ENCODE measurements at places on chromosomes 2 and 18.

GRCh38 chr2:17058772-17059402 lies 393.3 kb upstream of the CYRIA start:
- no peak for DNase-seq

DNA sequence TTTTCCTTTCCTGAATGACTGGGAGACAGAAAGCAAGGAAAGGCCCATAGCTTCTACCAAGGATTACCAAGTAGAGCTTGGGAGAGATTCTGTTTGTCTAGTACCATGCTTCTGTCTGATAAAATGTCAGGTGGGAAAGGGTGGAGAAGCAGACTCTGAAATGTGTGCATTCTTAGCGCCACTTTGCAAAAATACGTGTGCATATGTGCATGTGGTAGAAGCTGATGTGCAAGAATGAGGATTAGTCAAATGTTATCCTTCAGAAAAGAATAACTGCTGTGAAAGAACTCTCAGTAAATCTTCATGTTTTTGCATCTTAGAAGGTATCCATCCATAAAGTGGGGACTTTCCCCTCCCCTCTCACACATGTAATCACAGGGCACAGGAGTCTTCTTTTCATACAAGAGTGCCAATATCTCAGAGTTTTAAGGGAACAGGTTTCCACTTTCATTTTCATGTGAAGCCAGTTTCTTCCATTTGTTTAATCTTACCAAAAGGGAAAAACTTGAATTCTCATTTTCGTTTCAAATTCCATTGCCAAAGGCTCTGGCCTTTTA lies 15.4 kb upstream of the DGKD start:
- no peak for DNase-seq

GRCh38 chr18:43571078-43571689 lies 293.9 kb upstream of the SYT4 start:
- no peak for DNase-seq

DNA sequence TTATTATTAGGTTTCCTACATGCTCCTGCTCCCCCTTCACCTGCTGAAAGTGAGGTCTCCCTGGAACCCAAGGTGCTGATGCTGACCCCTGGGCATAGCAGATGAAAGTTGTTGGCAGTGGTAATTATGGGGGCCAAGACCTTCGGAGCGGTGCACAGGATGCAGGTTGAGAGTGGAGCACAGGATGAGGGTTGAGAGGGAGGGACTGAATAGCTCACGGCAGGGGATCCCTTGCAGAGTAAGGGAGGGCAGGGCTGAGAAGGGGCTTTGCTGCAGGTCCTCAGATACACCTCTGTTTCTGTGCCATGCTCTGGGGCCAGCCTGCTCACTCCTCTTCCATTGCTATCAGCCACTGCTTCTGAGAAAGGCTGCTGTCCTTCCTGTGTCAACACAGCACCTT lies 163.3 kb downstream of the FHOD3 start:
- DNase-seq = no peak

DNA sequence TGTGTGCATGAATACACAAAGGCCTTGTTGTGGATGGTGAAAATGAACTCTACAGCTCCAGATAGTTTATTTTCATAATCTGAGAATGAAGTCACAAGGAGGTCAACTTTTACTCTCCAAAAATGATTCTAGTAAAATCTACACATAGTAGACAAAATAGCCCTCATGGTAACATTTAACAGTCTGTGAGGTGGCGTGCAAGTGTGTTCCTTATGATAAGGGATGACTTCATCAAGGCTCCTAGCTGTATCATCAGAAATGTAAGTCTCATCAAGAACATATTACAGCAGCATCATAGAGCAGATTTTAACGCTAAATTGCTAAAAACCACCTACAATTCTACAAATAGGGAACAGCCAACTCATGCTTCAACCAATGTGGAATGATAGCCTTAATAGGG lies 72.3 kb upstream of the RIOK3 start:
- no peak for DNase-seq

GRCh38 chr18:61833978-61834377 lies 58.8 kb downstream of the RNF152 start:
- DNase-seq = no peak

DNA sequence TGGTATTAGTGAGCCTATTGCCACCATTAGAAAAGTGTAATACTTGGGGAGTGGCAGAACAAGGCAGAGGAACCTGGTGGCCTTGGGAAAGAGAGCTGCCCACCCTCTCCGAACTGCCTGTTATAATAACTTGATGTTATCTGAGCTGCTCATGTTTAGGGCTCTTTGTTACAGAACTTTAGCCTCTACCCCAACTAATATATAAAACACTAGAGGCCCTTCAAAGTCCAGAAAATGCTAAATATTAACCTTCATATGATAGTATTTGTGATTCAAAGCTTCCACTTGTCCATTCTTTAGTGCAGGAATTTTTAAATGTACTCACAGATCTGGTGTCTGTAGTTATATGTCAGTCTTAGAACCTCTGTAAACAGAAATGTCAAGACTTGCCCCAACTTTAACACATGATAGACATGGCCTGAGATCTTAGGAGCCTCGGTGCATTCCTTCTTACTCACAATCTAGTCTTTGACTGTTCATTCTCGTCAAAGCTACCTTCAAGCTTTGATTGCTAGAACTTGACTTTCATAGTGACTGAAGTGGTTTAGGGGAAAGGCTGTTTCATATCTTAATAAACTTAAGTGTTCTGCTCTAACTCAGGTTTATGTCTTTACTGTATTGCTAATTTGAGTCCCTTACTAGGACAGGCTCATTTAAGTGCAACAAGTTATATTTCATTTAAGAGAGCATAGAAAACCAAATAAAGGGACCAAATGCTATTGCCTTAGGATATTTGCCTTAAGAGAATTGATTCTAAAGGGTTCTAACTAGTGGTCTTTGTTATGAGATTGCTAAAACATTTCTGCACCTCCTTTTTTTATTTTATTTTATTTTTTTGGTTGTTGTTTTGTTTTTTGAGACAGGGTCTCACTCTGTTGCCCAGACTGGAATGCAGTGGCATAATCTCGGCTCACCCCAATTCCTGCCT lies 41.6 kb downstream of the DDX1 start:
- DNase-seq = no peak

GRCh38 chr2:135164431-135164830 lies 112.3 kb downstream of the RAB3GAP1 start:
- DNase-seq = no peak

- DNase-seq = peak; percentile 23
Observed at GRCh38 chr2:119760237-119760955, 674 bp downstream of the PTPN4 start.

GRCh38 chr18:57311472-57311871 lies 40.9 kb upstream of the ST8SIA3 start:
- no peak for DNase-seq

DNA sequence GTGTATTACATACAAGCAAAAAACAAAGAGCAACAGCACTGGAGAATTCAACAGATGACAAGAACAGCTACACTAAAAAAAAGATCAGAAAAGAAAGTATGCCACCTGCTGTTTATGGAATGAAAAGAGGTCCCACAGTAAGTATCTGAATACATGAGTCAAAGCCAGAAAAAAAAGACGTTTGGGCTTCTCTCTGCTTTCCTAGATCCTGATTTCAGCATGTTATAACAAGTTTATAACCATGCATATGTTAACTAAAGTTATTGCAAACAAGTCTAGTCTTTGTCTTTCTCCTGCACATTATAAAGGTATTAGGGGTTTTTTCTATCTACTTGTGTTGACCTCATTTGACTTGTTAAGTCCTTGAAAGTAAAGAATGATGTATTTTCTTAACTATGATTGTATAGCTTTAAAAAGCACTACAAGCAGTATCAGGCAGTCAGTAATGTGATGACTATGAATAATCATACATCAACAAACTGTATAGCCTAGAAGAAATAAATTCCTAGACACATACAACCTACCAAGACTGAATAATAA lies 108.5 kb upstream of the COL5A2 start:
- no peak for DNase-seq

Measured in HL-60 (cell line).